Subcutaneous adipose tissue (tissue), 4 donors: ENCODE measurements at places on chromosomes 6 and 20. TPM values are rescaled to one million over a fixed set of nuclear protein-coding genes. Genes with fewer than 3 reads are reported as not detected.

The CLPSL2 gene
- total RNA-seq = not detected

The PPARD gene
- total RNA-seq = 6.5 TPM

The OPRL1 gene
- total RNA-seq = 0.65 TPM

The BPIFB4 gene
- total RNA-seq = not detected

The SLC32A1 gene
- total RNA-seq = not detected

The PDYN gene
- total RNA-seq = not detected

The NMBR gene
- total RNA-seq = not detected

The KCNQ2 gene
- total RNA-seq = not detected

The C20orf96 gene
- total RNA-seq = 1.5 TPM

The KIAA1755 gene
- total RNA-seq = 1.4 TPM

The PTGIS gene
- total RNA-seq = 32.1 TPM

The CST1 gene
- not detected for total RNA-seq

The VARS1 gene
- total RNA-seq = 24.9 TPM

The RIMS1 gene
- 0.85 TPM for total RNA-seq

The KCNQ5 gene
- not detected for total RNA-seq

The PLCB1 gene
- 14.1 TPM for total RNA-seq

The PAX1 gene
- total RNA-seq = not detected

The RUNX2 gene
- total RNA-seq = 4.6 TPM

The HLA-G gene
- not detected for total RNA-seq

The BANF2 gene
- total RNA-seq = not detected

The PRSS35 gene
- 0.34 TPM for total RNA-seq

The SRSF3 gene
- total RNA-seq = 138 TPM

The CAP2 gene
- total RNA-seq = 11.5 TPM

The FAM184A gene
- total RNA-seq = 7.5 TPM

The TSBP1 gene
- not detected for total RNA-seq

The SLC22A16 gene
- total RNA-seq = 9.3 TPM

The ZBTB46 gene
- 7.5 TPM for total RNA-seq

The MYLK4 gene
- total RNA-seq = 0.75 TPM

The DNMT3B gene
- 0.85 TPM for total RNA-seq

The CRISP2 gene
- total RNA-seq = not detected
